Right renal cortex interstitium (tissue), 3 donors: ENCODE measurements at places on chromosomes 7 and 10. TPM values are rescaled to one million over a fixed set of nuclear protein-coding genes. Genes with fewer than 3 reads are reported as not detected.

GRCh38 chr7:7992506-7992905 is 23.9 kb downstream of the GLCCI1 start:
- DNase-seq, result no peak

DNA sequence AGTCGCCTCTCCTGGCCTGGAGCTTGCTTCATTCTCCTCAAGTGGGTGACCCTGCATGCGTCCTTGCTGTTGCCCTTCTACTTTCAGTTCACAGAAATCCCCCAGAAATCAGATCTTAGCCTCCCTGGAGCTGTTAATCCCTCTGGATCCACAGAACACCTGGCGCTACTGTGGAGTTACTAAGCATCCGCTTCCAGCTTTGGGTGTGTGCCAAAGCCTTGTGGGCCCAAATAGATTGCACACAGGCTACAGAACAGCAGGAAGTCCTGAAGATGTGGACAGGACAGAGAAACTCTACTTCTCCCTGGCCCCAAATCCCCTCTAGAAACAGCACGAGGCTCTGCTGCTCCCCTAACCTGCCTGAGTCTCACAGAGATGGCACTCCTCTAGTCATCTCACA is 36.6 kb upstream of the PDLIM1 start:
- no peak for DNase-seq

GRCh38 chr7:17186745-17187530 is 111.5 kb upstream of the AHR start:
- no peak for DNase-seq

DNA sequence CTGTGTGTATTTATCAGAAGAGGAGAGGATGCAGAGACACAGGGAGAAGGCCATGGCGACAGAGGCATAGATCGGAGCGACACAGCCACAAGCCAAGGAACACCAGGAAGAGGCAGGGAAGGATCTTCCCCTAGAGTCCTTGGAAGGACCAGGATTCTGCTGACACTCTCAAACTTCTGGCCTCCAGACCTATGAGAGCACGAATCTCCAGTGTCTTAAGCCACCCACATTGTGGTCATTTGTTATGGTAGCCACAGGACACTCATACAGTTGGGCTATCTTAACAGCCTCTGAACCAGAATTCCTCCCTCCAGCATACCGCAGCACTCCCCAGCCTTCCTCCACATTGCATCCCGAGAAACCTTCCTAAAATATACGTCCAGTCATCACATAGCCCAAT is 367.0 kb upstream of the MGMT start:
- DNase-seq, result no peak

Gene NPC1L1
- polyA plus RNA-seq, result 3.2 TPM
